ENCODE measurements at places on chromosomes 1 and 21. TPM values are rescaled to one million over a fixed set of nuclear protein-coding genes. Genes with fewer than 3 reads are reported as not detected.

The KRTAP19-1 gene
- total RNA-seq: not detected

The DUSP23 gene
- 39.6 TPM for total RNA-seq

The NBPF9 gene
- 15.7 TPM for total RNA-seq

The SPRR2A gene
- total RNA-seq: not detected

The AMIGO1 gene
- total RNA-seq: 1.6 TPM

The KCNT2 gene
- 0.08 TPM for total RNA-seq

The GUCA2A gene
- total RNA-seq: not detected
